Activated T-helper 17 cell treated with anti-CD3 and anti-CD28 coated beads, Interleukin-2, amount 50 U/mL, for 72 hours (primary cell): ENCODE measurements at places on chromosomes 6 and 20.

GRCh38 chr6:131065112-131065823 lies 2.2 kb upstream of the EPB41L2 start:
- no peak for ATAC-seq

GRCh38 chr6:15256538-15257271 lies 10.8 kb downstream of the JARID2 start:
- no peak for ATAC-seq

GRCh38 chr20:5548902-5549599 lies 201.2 kb upstream of the SHLD1 start:
- ATAC-seq: peak; percentile 79

DNA sequence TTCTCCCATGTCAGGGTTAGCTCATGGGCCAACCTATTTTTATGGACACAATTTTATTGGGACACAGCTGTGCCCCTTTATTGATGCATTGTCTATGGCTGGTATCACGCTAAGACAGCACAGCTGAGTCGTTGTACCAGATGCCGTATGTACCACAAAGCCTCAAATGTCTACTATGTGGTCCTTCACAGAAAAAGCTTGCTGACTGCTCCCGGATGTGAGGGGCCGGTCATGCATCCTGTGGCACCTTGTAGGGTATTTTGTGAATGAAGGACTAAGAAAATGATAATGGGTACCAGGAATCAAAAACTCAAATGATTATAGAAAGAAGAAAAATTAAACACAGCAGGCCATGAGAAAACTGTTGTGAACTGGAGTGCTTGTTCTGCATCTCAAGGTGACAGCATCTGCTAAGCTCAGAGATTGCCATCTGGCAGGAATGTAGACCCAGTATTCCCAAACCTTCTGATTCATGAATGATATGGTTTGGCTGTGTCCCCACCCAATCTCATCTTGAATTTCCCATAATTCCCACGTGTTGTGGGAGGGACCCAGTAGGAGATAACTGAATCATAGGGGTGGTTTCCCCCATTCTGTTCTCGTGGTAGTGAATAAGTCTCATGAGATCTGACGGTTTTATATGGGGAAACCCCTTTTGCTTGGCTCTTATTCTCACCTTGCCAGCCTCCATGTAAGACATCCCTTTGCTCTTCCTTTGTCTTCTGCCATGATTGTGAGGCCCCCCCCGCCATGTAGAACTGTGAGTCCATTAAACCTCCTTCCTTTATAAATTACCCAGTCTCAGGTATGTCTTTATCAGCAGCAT lies 248.5 kb downstream of the TSHZ2 start:
- peak; percentile 64 for ATAC-seq

DNA sequence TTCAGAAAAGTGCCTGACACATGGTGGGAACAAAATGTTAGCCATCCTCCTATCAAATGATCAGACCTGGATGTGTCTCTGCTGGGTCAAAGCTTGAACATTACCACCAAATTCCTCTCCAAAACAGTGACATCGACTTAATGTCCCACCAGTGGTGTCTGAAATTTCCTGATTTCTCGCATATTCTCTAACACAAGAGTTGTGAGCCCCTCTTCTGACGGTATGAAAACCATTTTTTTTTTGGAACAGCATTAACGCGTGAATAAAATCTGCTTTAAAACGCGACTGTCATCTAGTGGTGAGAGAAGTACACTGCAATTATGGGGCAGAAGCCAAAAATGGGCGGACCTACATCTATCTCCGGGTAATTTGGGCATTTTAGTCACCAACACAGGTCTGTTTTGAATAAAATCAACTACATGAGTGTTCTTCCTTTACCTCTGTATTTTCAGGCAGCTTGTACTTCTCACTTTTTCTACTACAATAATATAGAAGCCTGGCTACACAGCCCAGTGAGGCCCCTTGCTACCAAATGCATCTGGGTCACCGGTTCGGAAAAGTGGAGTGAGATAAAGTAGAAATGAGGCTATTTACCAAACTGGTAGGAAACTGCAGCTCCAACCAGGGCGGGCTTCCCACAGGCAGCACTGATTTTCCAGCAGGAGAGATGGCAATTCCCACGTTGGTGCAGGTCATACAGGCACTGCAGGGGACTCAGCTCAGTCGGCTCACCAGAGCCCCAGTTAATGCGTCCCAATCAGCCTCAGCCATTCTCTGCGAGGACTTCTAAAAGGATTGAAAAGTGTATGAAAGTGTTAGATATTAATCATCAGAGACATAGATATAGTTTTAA lies 27.4 kb downstream of the MGME1 start:
- ATAC-seq: peak; percentile 29

DNA sequence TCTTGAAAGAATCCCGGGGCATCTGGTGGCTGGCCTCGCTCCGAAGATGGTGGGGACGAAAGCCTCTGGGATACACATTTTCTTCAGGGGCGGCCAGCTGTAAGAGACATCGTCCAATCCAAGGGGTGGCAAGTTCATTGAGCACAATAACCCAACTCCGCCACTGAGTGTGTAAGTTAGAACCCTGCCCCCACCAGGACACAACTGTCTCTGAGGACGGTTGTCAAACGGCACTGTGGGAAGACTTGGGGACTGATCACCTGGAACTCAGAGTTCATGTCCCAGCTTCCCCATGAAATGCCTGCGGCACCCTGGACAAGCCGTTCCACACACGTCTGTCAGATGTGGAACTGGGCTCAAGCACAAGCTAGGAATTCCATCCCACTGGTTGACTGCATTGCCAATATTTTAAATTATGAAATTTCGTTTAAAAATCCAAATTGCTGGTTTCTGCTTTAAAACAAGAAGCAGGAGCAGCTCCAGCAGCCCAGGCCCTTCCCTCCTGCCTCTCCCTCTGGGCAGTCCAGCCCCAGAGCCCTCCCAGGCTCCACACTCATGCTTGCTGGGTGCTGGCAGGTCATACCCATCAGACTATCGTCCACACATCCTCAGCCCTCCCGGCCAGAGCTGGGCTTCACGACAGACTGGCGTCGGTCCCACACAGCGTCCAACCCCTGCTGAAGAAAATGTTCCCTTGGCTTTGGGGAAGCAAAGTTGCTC lies 80.9 kb upstream of the AFDN start:
- no peak for ATAC-seq

DNA sequence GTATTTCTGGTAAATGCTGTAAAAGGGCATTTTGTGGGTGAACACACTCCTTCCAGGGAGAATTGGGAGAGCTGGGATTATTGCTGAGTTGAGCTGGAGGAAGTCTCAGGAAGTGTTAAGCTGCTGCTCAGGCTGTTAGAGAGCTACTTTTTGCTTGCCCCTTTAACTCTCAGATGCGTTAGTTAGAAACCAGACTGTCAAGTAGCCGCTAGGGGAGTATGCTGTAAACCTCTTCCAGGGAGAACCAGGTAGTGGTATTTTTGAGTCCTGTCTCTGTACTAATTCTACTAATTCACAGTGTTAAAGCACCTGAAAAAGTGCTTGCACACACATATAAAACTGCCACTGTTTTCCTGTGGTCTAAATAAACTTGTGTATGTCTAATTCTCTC lies 6.6 kb upstream of the GFRAL start:
- ATAC-seq: no peak

DNA sequence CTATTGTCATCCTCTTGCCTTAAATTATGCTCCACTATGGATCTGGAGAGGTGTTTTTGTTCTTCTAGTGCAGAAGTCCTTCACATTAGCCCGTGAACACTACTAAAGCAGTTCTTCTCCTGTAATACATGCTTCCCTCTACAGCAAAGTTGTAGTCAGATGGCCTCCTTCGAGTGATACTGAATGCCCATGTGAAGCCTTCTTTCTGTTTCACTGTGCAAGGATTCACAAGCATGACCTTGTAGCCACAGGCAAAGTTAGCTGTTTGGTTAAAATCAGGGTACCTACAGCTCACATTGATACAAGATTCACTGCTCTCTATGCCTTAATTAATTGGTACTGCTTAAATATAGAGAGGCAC lies 47.6 kb downstream of the ARHGAP18 start:
- no peak for ATAC-seq

DNA sequence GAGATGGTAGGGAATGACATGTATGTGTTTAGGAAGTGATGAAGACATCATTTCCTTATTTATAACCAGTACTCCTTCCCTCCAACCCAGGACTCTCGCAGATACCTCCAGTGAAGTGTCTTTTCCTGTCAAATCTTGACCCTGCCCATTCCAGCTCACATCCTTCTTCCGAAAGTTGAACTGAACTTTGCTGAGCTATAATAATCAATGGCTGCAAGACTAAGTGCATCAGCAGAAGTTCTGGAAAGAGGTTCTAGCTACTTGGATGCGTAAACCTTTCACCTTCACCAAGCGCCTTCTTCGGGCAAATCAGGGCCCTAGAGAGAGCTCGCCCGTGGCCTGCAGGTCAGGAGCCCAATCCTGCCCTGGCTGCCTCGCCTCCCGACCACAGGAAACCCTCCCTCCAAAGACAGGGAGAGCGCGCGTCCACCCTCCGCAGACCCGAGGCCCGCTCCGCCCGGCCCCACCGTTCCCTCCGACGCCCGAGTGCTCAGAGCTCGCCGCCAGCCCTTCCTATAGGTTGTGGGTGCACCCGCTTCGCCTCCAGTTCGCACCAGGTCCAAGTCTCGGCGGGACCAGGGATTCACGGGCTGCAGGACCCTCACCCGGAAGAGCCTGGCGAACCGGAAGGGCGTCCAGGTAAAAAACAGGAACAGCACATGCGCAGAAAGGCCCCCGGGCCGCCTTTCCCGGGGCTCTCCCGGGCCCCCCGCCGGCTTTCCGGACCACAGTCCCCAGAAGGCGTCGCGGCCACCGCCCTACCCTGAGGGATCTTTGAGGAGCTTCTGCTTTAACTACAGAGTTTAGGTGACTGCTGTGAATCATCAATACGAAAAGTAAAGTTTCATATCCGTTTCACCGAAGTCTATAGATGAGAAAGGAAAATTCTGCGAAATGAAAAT lies at the start of gene ZNF334:
Gene ZNF334 (minus strand): TSS at position 617 of the 902 bp plus-strand sequence. CDS start 1,457 bp downstream, outside the sequence.
- ATAC-seq: peak; percentile 98

DNA sequence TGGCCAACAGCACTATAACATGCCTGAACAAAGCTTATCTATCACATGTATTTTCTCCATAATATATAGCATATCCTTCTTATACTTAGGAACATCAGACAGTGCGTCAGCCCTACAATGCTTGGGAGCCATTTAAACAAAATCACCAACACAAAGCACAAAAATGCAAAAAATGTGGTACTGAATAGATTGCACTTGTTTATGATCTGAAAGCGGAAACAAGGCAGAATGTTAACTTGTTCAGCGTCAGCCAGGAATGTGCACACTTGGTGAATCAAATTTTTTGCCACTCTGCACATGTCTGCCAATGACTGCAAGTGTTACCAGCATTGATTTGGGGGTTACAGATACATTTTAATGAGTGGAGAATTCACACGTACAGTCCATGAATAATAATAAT lies 14.8 kb downstream of the SLC35A1 start:
- ATAC-seq: no peak

DNA sequence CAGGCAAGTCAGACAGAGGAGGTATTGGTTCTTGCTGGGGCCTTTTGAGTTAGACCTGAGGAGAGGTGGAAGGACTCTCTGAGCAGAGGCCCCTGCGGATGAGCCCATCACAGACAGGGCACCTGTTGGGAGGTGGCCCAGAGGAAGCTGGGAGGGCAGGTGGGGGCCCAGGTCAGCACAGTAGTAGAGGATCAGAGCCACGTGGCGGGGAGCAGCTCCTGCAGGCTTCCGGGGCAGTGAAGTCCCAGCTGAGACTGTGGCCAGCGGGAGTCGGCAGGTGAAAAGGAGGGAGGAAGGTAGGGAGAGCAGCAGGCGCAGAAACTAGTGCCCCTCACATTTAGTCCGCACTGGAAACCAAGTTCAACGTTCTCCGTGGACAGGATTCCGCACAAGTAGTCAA lies 61.8 kb downstream of the RSPH3 start:
- no peak for ATAC-seq

- no peak for ATAC-seq
Observed at GRCh38 chr6:101146389-101146788, 247.1 kb upstream of the GRIK2 start.

- ATAC-seq: no peak
Observed at GRCh38 chr6:42359021-42359420, 92.7 kb downstream of the TRERF1 start.

- no peak for ATAC-seq
Observed at GRCh38 chr20:57313230-57313629, 16.4 kb upstream of the SPO11 start.

- peak; percentile 24 for ATAC-seq
Observed at GRCh38 chr6:20564777-20565176, 30.5 kb downstream of the CDKAL1 start.

- peak; percentile 62 for ATAC-seq
Observed at GRCh38 chr6:95203153-95203754, 374.1 kb upstream of the MANEA start.

DNA sequence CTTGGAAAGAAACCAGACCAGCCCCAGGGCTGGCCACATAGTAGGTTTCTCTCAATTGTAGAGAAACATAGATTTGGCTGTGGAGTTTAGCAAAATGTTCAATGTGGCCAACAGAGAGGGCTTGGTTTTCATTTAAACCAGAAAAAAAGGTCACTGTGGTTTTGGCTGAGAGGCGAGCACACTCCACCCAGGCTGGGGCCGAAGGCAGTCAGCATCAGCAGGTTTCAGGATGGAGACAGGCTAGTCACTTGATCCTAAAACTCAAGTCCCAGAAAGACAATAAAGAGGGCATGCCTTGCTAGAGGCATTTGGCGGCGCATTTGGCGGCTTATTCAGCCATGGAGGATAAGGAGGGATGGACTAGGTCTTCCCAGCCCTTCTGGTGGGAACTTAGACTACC lies 73.1 kb downstream of the PRND start:
- no peak for ATAC-seq

DNA sequence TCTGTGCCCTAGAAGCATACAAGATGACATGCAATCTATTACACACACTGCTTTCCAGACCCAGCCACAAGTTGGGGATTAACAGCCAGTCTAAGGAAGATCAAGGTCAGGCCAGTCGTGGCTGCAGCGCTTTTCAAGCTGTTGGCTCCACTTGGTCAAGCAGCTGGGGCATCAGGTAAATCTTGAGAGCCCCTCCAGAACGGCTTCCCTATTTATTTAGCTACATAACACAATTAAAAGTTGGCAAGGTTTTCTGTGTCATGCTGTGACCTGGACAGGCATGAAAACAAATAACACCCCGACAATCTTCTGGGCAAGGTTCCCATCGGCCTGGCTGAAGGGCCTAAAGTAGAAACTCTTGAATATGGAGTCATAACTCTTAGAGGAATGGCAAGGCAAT lies 524.3 kb downstream of the PRKN start:
- no peak for ATAC-seq

- no peak for ATAC-seq
Observed at GRCh38 chr6:96888745-96889144, 8.9 kb downstream of the NDUFAF4 start.

DNA sequence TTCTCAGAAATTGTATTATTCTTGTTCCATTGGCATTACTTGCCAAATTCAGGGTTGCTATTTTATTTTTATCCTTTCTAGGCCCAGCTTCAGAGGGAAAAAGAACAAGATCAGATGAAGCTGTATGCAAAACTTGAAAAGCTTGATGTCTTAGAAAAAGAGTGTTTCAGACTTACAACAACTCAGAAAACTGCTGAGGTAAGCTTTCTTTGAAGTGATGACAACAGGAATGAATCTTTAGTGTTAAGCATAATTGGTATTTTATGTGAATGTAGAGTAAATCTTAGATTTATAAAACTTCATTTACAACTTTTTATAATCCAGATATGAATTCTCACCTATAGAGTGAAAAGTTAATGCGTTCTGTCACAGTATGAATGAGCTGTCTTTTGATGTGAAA lies 58.4 kb downstream of the CEP57L1 start:
- ATAC-seq: no peak

GRCh38 chr6:56173228-56173627 lies 74.2 kb downstream of the COL21A1 start:
- no peak for ATAC-seq

- ATAC-seq: peak; percentile 85
Observed at GRCh38 chr6:44593539-44593944, 206.0 kb downstream of the CDC5L start.

- no peak for ATAC-seq
Observed at GRCh38 chr6:170130771-170131241, 160.1 kb downstream of the DLL1 start.
